Mesendoderm (in vitro differentiated cells): ENCODE measurements at places on chromosomes 6 and 20.

- no peak for DNase-seq
Measured at GRCh38 chr6:14147891-14148290, 30.3 kb downstream of the CD83 start.

GRCh38 chr20:34999782-35000181, 44.1 kb downstream of the MYH7B start:
- no peak for DNase-seq

GRCh38 chr6:168703990-168704389, 263.0 kb downstream of the SMOC2 start:
- DNase-seq: no peak

- no peak for DNase-seq
Measured at GRCh38 chr6:145784683-145785082, 29.9 kb downstream of the FBXO30 start.

GRCh38 chr6:101608703-101609102, 215.2 kb downstream of the GRIK2 start:
- DNase-seq: no peak
